Fibroblast of lung (primary cell): ENCODE measurements at places on chromosomes 5 and 9. TPM values are rescaled to one million over a fixed set of nuclear protein-coding genes. Genes with fewer than 3 reads are reported as not detected.

DNA sequence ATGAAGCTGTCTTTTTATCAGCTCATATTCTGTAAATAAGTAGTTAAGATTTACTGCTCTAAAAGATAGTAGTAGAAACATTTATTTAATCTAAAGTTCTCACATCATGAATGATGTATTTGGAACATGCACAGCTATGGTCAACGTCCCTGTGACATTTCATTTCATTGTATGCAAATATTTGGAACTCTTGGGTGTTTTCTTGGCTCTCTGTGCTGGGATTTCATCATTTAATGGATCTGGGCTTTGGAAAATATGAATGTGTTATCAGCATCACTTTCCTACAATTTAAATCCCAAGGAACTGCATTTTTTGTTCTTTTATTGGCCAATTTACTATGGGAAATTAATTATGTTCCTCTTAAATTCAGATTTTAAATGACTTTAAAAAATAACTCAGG lies 462.9 kb downstream of the SEMA5A start:
- no peaks in the 10 kb centered on the region for H3K4me1 ChIP-seq
- no peak overlapping the region for H3K4me3 ChIP-seq
- no peaks in the 10 kb centered on the region for H3K36me3 ChIP-seq

DNA sequence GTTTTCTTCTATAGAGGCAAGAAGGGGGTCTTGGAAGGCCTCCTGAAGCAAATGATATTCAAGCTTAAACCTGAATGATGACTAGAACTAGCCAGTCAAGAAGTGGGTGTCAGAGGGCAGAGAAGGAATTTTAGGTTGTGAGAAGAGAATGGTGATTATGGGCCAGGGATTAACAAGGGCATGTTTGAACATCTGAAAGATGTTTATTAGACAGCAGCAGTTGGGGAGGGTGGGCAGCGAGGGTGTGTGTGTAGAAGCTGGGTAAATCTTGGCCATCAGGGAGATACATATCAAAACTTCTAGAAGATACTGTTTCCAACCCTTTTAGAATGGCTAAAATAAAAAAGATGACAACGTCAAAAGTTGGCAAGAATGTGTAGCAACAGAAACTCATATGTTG lies 54.5 kb downstream of the MAN2A1 start:
- peaks cover 23% of the 10 kb centered on the region for H3K4me1 ChIP-seq
- no peaks in the 10 kb centered on the region for H3K27me3 ChIP-seq
- no peak for DNase-seq
- H3K4me3 ChIP-seq: no peak overlapping the region

DNA sequence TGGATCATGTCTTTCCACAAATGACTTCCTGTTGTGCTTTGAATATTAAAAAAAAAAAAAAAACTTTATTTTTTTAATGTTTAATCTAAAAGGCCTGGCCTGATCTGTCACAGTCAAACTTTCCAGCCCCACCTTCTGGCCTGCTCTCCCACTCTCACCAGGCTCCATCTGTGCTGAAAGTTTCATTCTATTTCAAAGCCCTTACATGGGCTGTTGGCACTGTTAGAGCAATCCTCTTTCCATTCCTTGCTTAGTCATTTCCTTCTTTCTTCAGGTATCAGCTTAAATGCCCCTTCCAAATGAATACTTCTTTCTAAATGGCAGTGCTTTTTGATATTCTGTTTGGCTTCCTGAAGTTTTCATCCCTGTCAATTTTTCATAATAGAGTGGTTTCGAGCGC lies 1104.8 kb upstream of the C9orf72 start:
- H3K27ac ChIP-seq: no peak overlapping the region
- H3K36me3 ChIP-seq: no peaks in the 10 kb centered on the region
- H3K27me3 ChIP-seq: no peaks in the 10 kb centered on the region
- no peak overlapping the region for H3K4me3 ChIP-seq
- DNase-seq: no peak

Gene SPATA31D4
- not detected in 2 replicates for total RNA-seq

Gene ENC1
- 15.4 and 21.8 TPM in 2 replicates for total RNA-seq

DNA sequence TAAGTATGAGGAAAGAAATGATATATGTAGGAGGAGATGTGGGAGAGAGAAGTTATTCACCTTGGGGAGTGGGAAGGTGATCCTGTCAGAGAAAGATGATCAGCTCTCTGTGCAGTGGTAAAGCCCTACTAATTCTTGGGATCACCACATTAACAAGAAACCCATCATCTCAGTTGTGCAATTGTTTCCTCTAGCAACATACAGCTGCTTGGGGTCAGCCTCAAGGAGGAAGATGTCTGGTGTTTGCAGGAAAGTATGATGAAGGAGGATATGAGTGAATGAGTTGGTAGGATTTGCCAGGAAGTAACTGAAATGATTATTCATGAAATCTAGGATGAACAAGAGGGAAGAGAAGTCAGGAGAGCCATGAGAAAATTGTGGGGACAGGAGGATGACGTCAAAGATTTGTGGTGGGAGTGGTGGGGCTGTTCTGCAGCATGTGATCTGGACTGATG lies 50.1 kb downstream of the TNFSF8 start:
- peak; percentile 16 for DNase-seq
- no peak overlapping the region for H3K4me3 ChIP-seq
- H3K27ac ChIP-seq: no peak overlapping the region
- H3K4me1 ChIP-seq: no peaks in the 10 kb centered on the region

- H3K27me3 ChIP-seq: no peaks in the 10 kb centered on the region
- no peak overlapping the region for H3K4me3 ChIP-seq
- no peaks in the 10 kb centered on the region for H3K36me3 ChIP-seq
- H3K4me1 ChIP-seq: peaks cover 8% of the 10 kb centered on the region
- no peak for DNase-seq
- peak overlapping the region; percentile 22 for H3K27ac ChIP-seq
Measured at GRCh38 chr5:38854907-38855306, 9.1 kb downstream of the OSMR start.

GRCh38 chr5:32760091-32760509 lies 49.0 kb downstream of the NPR3 start:
- peak overlapping the region; percentile 35 for H3K27ac ChIP-seq
- H3K4me1 ChIP-seq: peaks cover 4% of the 10 kb centered on the region
- no peaks in the 10 kb centered on the region for H3K27me3 ChIP-seq
- DNase-seq: peak; percentile 98
- no peak overlapping the region for H3K4me3 ChIP-seq
- H3K36me3 ChIP-seq: no peaks in the 10 kb centered on the region

Gene ZBTB34
- total RNA-seq: 6.8 and 7.2 TPM in 2 replicates

Gene SLC30A5
- total RNA-seq: 65.7 and 97.1 TPM in 2 replicates

Gene SLU7
- total RNA-seq: 74.5 and 79.4 TPM in 2 replicates

- no peak overlapping the region for H3K27ac ChIP-seq
- DNase-seq: no peak
- H3K4me1 ChIP-seq: no peaks in the 10 kb centered on the region
- H3K27me3 ChIP-seq: no peaks in the 10 kb centered on the region
- H3K36me3 ChIP-seq: no peaks in the 10 kb centered on the region
- no peak overlapping the region for H3K4me3 ChIP-seq
Measured at GRCh38 chr5:116528519-116529234, 45.9 kb downstream of the SEMA6A start.

GRCh38 chr9:34663303-34663605 lies 797 bp upstream of the CCL27 start:
- no peak overlapping the region for H3K4me3 ChIP-seq
- no peaks in the 10 kb centered on the region for H3K27me3 ChIP-seq
- peaks cover 3% of the 10 kb centered on the region for H3K36me3 ChIP-seq
- DNase-seq: no peak
- H3K4me1 ChIP-seq: peaks cover 9% of the 10 kb centered on the region
- no peak overlapping the region for H3K27ac ChIP-seq

DNA sequence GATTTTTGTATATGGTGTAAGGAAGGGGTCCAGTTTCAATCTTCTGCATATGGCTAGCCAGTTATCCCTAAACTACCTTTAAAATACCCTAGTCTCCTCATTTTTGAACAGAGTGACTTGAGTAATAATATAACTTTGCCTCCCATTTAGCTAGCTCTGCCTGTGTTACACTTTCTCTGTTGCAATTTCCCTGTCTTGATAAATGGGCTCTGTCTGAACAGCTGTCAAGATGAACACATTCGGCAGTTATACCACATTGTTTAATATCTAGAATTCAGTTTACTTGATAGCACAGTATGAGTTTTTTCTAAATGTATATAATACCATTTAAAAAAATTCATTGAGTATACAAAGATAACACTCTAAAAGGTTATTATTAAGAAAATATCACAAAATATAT lies 562.9 kb upstream of the FTMT start:
- no peaks in the 10 kb centered on the region for H3K27me3 ChIP-seq
- H3K36me3 ChIP-seq: no peaks in the 10 kb centered on the region
- DNase-seq: no peak

DNA sequence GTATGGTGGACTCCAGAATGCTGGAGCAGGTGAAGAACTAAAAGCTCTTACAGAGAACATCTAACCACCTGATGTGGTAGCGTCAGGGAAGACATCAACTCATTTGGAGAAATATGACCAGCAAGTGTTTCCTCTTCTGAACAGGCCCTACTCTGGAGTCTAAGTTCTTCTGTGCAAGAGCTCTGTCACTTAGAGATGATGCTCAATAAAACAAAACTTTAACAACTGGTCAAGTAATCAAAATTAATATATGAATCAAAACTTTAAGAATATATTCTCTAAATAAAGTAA lies 85.8 kb downstream of the CYFIP2 start:
- no peak for DNase-seq
- H3K4me1 ChIP-seq: no peaks in the 10 kb centered on the region
- H3K4me3 ChIP-seq: no peak overlapping the region

GRCh38 chr5:168328814-168329213 lies 37.4 kb downstream of the WWC1 start:
- no peak overlapping the region for H3K27ac ChIP-seq
- no peaks in the 10 kb centered on the region for H3K27me3 ChIP-seq
- H3K36me3 ChIP-seq: no peaks in the 10 kb centered on the region

DNA sequence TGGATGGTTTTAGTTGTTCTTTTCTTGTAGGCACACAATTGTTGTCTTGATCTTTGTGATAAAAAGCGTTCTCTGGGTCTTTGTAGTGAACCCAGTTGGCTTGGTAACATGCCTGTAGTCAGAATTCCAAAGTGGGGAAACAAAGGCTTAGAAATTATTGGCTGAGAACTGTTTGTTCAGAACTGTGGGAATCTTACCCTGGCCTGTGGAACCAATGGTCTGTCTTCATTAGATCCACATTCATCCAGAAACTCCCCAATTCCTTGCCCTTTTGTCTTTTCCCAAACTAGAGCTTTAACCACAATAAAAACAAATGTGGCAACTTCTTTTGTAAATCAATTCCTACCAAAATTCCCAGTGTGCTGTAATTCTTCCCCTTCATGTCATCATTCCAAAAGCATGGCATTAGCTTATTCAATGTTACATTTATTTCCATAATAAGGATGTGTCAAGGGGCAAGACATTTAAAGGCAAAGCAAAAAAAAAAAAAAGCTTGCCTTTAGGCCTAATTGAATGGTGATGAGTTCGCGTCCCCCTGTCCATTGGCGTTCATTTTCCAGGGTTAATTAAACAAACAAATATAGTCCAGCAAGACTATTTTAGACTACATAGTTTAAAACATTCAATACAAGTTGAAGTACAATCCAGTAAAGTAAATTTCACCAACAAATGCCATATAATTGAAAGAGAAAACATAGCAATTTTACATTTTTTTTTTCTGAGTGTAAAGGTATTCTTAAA lies 249.8 kb upstream of the ZNF608 start:
- no peaks in the 10 kb centered on the region for H3K36me3 ChIP-seq
- DNase-seq: peak; percentile 28
- H3K4me3 ChIP-seq: no peak overlapping the region
- H3K27ac ChIP-seq: no peak overlapping the region

Gene PHF24
- under 0.01 and 0.17 TPM in 2 replicates for total RNA-seq

GRCh38 chr9:131469356-131469755 lies 33.4 kb upstream of the POMT1 start:
- H3K27ac ChIP-seq: no peak overlapping the region
- H3K4me1 ChIP-seq: no peaks in the 10 kb centered on the region
- H3K4me3 ChIP-seq: no peak overlapping the region
- peaks cover 34% of the 10 kb centered on the region for H3K36me3 ChIP-seq
- H3K27me3 ChIP-seq: no peaks in the 10 kb centered on the region

Gene TRAF1
- 2.6 and 3.8 TPM in 2 replicates for total RNA-seq

- H3K4me1 ChIP-seq: no peaks in the 10 kb centered on the region
- H3K36me3 ChIP-seq: no peaks in the 10 kb centered on the region
- peaks cover 7% of the 10 kb centered on the region for H3K27me3 ChIP-seq
- no peak overlapping the region for H3K27ac ChIP-seq
- DNase-seq: no peak
Measured at GRCh38 chr9:113425072-113425471, 14.5 kb downstream of the C9orf43 start.

- peak; percentile 30 for DNase-seq
- peaks cover 8% of the 10 kb centered on the region for H3K4me1 ChIP-seq
- H3K27ac ChIP-seq: peak overlapping the region; percentile 24
- H3K4me3 ChIP-seq: no peak overlapping the region
- peaks cover 16% of the 10 kb centered on the region for H3K27me3 ChIP-seq
Measured at GRCh38 chr5:150180241-150181026, 9.4 kb upstream of the SLC6A7 start.

Gene SLC6A19
- not detected in 2 replicates for total RNA-seq

DNA sequence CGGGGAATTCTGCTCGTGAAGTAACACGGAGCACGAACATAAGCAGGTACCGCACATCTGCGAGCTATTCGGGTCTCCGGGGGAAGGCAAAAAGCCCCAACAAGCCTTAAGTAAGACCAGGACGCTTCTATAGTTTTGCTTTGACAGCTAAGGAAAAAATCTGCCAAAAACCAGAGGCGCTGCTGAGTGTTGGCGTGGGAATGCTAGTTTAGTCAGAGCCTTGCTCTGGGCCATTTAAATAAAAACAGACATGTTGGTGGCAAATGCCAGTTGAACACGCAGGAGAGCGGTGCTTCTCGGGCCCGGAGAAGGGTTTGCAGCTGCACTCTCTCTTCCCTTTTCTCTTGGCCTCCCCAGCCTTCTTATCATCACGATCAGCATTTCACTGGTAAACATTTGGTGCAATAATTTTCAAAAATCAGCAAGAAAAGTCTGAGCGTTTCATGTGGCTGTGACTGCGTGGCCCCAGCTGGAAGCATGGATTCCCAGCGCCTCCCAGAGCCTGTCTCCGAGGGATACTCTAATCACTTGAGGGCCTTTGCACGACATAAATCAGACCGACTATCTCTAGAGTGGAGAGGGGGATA lies 6.4 kb upstream of the NOTCH1 start:
- H3K4me1 ChIP-seq: peaks cover 15% of the 10 kb centered on the region
- H3K27ac ChIP-seq: peak overlapping the region; percentile 49
- H3K4me3 ChIP-seq: peak overlapping the region; percentile 11
- no peaks in the 10 kb centered on the region for H3K27me3 ChIP-seq
- no peaks in the 10 kb centered on the region for H3K36me3 ChIP-seq

GRCh38 chr9:16475996-16476395 lies 394.5 kb downstream of the BNC2 start:
- no peaks in the 10 kb centered on the region for H3K27me3 ChIP-seq
- H3K27ac ChIP-seq: no peak overlapping the region
- no peak overlapping the region for H3K4me3 ChIP-seq
- no peak for DNase-seq
- H3K4me1 ChIP-seq: no peaks in the 10 kb centered on the region

Gene HINT1
- 181 and 225 TPM in 2 replicates for total RNA-seq

- DNase-seq: no peak
- H3K27me3 ChIP-seq: no peaks in the 10 kb centered on the region
- no peaks in the 10 kb centered on the region for H3K4me1 ChIP-seq
- H3K36me3 ChIP-seq: no peaks in the 10 kb centered on the region
Measured at GRCh38 chr5:93821891-93822415, 80.6 kb upstream of the POU5F2 start.

Gene MAMDC2
- 5.4 and 23.0 TPM in 2 replicates for total RNA-seq
